Esophagus mucosa (tissue), 1 donor: ENCODE measurements at places on chromosomes 13 and 19. TPM values are rescaled to one million over a fixed set of nuclear protein-coding genes. Genes with fewer than 3 reads are reported as not detected.

DNA sequence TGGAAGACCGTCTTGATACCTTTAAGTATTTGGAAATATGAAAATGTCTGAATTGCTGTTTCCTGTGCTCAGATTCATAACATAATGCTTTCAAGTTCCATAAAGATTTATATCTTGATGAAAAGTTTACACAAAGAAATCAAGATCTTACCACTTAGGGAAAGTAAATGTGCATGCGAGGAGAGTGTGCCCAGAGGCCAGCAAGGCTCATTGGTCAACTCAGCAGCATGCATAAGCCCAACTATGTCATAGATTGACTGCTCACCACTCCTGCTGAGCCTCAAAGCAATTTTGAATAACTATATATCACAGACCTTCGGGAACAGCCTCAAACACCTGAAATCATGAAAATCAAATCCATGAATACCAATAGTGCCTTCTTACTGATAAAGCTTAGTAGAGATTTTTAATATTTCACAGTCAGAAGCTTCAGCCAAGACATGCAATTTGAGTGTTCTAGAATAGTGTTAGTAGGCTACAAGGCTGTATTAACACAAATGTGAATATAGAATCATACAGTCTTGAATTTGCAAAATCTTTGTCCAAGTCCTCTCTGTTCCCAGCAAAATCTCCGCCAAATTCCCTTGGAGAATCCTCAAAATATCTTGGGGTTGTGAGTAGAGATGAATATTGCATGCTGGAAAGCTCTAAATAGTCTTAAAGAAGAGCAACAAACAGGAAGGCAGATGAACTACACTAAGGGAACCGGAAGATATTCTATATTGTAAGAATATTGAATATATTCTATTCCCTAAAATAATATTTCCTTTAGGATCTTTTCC is 124.1 kb downstream of the DCLK1 start:
- ATAC-seq, result no peak

Gene ACTMAP
- 5.4 TPM for total RNA-seq

GRCh38 chr13:67619995-67620380 is 389.9 kb upstream of the PCDH9 start:
- ATAC-seq, result no peak

GRCh38 chr19:48418317-48419064 is 25.0 kb downstream of the GRIN2D start:
- ATAC-seq, result no peak

DNA sequence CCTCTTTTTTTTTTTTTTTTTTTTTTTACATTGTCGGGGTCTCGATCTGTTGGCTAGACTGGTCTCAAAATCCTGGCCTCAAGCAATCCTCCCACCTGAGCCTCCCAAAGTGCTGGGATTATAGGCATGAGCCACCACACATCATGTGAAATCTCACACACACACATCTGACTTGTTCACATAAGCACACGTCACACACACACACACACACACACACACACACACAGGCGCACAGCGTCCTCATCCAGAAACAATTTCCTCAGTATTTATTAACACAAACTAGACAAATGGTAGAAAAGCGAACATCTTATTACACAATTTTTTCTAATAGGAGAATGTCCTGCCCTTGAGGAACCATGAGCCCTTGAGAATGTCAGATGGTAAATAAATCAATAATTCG is 5.1 kb upstream of the SYCN start:
- ATAC-seq, result no peak

DNA sequence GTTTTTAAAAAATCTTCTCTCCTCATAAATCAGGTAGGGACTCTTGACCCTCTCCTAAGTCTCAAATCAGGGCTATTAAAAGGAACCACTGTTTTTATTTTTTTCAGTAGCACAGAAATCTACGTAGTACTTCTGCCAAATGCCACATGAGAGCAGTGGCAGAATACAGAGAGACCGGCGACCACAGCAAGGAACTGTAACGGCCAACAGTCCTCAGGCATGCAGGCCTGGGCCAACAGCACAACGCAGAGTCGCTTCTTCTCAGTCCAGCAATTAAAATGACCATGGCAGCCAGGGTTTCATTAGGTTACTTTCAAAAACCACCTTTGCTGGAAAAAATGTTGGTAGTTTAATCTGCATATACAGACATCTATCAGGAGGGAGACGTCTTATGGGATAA is 34.2 kb downstream of the ANKRD10 start:
- ATAC-seq, result no peak

- no peak for ATAC-seq
Observed at GRCh38 chr13:46487748-46488147, 65.2 kb upstream of the LRCH1 start.

DNA sequence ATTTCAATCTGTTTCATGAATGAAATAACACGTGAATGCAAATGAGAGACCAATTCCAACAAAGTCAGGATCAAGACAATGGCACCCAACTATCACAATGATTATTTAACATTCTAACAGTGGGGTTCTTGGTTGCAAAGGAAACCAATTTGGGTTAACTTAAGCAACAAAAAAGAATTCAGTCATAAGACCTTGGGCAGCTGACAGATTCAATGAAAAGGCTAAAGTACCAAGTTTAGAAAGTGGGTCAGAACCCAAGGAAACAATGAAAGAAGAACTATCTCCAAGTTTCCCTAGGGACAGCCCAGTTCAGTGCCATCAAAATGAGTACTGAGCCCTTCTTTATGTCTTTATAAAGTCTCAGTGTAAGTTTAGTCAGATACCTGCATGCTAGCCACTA is 17.5 kb upstream of the SIGLEC14 start:
- ATAC-seq, result no peak

GRCh38 chr19:7871437-7872305 is 2.5 kb downstream of the PRR36 start:
- peak; percentile 38 for ATAC-seq

Gene CRX
- total RNA-seq, result not detected

Gene SYT3
- total RNA-seq, result not detected

GRCh38 chr13:112928020-112928971 is 40.7 kb upstream of the MCF2L start:
- ATAC-seq, result no peak

GRCh38 chr19:6236310-6237291 is 43.2 kb downstream of the MLLT1 start:
- peak; percentile 79 for ATAC-seq

Gene SIGLEC14
- 0.80 TPM for total RNA-seq

Gene ELANE
- total RNA-seq, result not detected

- no peak for ATAC-seq
Observed at GRCh38 chr19:49605605-49606004, 14.6 kb downstream of the PRR12 start.

DNA sequence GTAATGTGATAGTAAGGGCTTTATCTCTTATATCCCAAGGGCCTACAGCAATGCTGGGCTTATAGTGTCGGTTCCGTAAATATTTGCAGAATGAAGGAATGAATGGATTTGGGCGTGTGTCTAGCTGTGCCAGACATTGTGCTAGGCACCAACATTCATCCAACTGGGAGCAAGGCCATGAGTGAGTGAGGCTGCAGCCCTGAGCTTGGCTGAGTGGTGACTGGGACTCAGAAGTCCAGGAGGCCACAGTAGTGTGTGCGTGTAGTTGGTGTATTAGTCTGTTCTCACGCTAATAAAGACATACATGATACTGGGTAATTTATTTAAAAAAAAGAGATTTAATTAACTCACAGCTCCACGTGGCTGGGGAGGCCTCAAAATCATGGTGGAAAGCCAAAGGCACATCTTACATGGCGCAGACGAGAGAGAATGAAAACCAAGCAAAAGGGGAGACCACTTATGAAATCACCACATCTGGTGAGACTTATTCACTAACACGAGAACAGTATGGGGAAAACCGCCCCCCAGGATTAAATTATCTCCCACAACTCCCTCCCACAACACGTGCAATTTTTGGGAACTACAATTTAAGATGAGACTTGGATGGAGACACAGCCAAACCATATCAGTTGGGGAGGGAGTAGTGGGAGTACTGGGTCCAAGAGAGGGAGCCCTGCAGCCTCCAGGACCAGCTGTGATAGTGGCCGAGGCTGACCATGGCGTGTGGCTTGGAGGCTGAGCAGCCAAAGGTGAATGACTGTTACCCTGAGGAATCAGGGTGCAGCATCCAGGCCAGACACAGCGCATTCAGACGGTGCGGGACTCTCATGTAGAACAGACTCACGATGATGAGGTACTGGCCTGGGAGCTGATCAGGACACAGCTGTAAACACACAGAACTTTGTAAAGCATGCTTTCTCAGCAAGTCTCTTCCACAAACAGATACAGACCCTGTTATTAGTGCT is 104.6 kb downstream of the TEX26 start:
- no peak for ATAC-seq

GRCh38 chr13:36880961-36881360 is 39.1 kb downstream of the SMAD9 start:
- ATAC-seq, result no peak

Gene CERS1
- not detected for total RNA-seq

Gene MFSD12
- 25.7 TPM for total RNA-seq

DNA sequence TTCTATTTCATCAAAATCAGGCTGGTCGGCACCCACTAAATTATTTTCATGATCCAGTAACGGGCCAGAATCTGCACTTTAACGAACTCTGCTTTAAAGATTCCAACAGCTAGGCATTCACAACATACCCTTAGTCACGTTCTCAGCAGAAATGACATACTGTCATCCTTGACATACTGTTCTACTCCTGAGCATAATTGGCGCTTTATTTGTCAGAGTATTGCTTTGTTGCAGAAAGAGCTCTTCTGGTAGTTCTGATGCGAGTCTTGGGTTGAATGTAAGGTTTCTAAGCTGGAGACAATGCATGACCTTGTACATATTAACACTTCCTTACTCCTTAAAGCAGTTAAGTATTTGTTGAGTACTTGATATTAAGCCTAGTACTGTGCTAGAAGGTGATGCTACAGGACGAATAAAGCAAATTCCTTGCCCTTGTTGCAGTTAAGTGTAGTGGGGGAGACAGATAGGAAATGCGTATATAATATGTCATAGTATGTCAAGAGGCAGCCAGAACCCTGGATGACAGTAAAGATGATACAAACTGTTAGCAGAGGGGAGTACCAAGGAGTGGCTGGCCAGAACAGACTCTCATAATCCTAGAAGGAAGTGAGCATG is 32.2 kb downstream of the FRY start:
- ATAC-seq, result no peak

Gene EXOC3L2
- 1.1 TPM for total RNA-seq

Gene C1QTNF9B
- total RNA-seq, result not detected

Gene NANOS2
- total RNA-seq, result not detected

Gene DLEU7
- not detected for total RNA-seq
